ENCODE measurements at places on chromosomes 1 and 21. TPM values are rescaled to one million over a fixed set of nuclear protein-coding genes. Genes with fewer than 3 reads are reported as not detected.

The SV2A gene
- 0.27 TPM for total RNA-seq

The VANGL2 gene
- total RNA-seq, result 27.3 TPM

- no peak for DNase-seq
Measured at GRCh38 chr1:204945565-204945977, 74.9 kb downstream of the NFASC start.

DNA sequence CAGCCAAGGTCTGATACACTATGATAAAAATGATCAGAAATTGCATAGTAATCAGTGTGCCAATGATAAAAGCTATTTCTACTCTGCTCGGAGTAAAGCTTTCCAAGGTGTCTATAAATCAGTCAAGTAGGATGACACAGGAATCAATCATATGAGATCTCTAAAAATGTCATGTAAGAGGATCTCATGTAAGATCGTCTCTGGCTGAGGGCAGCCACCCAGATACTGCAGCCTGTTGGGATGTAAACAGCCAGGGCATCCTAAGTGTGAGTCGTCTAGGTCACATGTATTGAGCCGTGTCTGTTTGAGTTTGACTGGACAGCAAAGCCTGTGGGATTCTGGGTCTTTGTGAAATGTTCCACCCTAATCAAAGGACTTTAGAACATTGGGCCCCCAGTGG is 2.8 kb upstream of the TEX35 start:
- DNase-seq, result no peak
